Esophagus squamous epithelium (tissue), 5 donors: ENCODE measurements at places on chromosomes 12 and 14. TPM values are rescaled to one million over a fixed set of nuclear protein-coding genes. Genes with fewer than 3 reads are reported as not detected.

DNA sequence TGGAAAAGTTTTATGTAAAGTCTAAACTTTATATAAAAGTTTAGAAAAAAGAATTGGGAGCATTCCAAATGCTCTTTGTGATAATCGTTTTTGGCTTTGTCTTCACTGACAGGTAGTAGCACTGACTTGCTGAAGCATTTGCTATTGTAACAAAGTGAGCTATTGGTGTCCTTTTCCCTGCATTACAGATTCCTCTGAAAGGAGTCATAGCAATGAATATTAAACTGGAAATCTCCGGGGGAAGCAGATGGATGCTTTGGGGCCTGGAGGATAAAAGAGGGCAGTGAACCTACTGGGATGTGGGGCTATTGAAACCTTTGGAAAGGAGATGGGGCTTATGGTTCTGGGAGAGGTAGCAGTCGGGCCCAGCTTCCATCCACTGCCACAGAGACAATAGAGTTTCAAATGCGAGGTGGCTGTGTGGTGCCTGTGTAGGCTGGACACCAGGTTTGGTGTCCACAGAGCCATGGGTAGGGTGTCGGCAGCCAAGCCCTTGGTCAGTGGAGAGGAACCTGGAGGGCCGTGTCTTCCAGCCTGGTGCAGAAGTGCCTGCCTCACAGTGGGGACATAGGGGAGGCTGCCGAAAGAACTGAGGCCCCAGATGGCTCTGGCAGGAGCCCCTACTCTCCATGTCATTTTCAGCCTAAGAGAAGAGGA, 10.1 kb downstream of the GSG1 start:
- no peak overlapping the region for H3K27ac ChIP-seq
- no peak for DNase-seq
- no peak overlapping the region for H3K4me3 ChIP-seq
- no peaks in the 10 kb centered on the region for H3K27me3 ChIP-seq

CLEC1B gene
- total RNA-seq: not detected

- no peaks in the 10 kb centered on the region for H3K36me3 ChIP-seq
- no peak for DNase-seq
- no peaks in the 10 kb centered on the region for H3K27me3 ChIP-seq
Measured at GRCh38 chr14:35492569-35493014, 41.4 kb upstream of the INSM2 start.

GRCh38 chr14:77607741-77608302, 8.6 kb downstream of the SPTLC2 start:
- peaks cover 11% of the 10 kb centered on the region for H3K4me1 ChIP-seq
- H3K27ac ChIP-seq: peak overlapping the region; percentile 19
- no peak for DNase-seq
- no peaks in the 10 kb centered on the region for H3K27me3 ChIP-seq
- no peaks in the 10 kb centered on the region for H3K36me3 ChIP-seq

DNA sequence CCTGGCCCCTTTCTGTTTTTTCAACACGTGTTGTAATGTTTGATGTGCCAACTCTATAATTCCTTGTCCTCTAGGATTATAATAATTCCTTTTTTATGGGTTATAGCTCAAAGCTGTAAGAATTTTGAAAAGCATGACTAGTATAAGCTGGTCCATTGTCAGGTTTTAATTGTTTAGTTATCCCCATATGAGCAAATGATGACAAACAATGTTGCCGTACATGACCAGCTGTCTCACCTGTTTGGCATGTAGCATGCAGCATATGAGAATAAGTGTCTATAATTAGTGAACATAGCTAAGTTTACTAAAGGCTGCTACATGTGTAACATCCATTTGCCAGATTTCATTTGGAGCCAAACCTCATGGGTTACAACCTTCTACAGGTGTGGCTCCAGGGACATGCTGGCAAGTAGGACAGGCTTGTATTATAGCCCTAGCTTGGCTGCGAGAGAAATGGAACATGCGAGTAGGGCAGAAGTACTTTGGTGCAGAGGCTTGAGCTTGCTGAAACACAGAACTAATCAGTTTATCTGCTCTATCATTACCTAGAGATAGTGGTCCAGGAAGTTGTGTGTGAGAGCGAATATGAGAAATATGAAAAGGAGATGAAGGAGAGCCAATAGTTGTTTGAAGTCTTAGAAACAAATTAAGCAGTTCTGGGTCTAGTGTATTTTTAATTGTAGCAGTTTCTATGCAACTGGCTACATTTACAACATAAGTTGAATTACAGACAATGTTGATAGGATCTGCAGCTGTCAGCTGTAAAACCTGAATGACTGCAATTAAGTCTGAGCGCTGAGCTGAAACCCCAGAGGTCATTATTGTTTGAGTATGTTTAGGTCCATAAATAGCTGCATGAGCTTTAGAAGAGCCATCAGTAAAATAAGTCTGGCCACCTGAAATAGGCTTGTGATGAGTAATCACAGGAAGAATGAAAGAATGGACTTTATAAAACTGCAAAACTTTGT, 22.6 kb upstream of the MAPKAPK5 start:
- no peak overlapping the region for H3K4me3 ChIP-seq
- no peaks in the 10 kb centered on the region for H3K36me3 ChIP-seq
- H3K27me3 ChIP-seq: no peaks in the 10 kb centered on the region
- no peak for DNase-seq

KCNJ8 gene
- total RNA-seq: 6.5 TPM

- H3K27me3 ChIP-seq: no peaks in the 10 kb centered on the region
- H3K36me3 ChIP-seq: no peaks in the 10 kb centered on the region
- DNase-seq: no peak
- H3K27ac ChIP-seq: peak overlapping the region; percentile 97
Measured at GRCh38 chr14:73759183-73759713, 45.1 kb upstream of the PNMA1 start.

- H3K4me1 ChIP-seq: no peaks in the 10 kb centered on the region
- DNase-seq: no peak
- H3K27me3 ChIP-seq: no peaks in the 10 kb centered on the region
Measured at GRCh38 chr12:104480826-104481440, 24.2 kb downstream of the CHST11 start.

C14orf39 gene
- not detected for total RNA-seq

- peak overlapping the region; percentile 63 for H3K27ac ChIP-seq
- H3K36me3 ChIP-seq: no peaks in the 10 kb centered on the region
- DNase-seq: no peak
- H3K4me1 ChIP-seq: peaks cover 14% of the 10 kb centered on the region
- no peak overlapping the region for H3K4me3 ChIP-seq
- no peaks in the 10 kb centered on the region for H3K27me3 ChIP-seq
Measured at GRCh38 chr12:93016752-93017350, 87.8 kb upstream of the EEA1 start.
